ENCODE measurements at places on chromosomes 6 and 20.

DNA sequence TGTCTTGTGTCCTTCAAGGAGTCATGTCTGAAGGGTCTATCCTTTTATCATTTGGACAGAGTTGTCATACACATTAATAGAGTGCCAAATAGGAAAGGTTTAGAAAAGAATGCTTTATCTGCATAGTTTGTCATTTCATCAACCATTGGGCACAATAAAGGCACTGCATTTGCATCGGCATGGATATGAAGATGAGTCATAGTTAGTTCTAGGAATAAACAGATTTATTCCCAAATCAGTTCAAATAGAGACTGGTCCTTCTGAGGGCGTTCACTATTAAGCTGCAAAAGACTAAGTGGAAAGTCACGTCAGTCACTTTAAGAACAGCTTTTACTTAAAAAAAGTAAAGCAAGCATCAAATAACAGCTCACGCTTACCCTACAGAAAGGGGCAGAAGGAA, 90.8 kb downstream of the CDS2 start:
- DNase-seq: no peak

GRCh38 chr20:57445298-57445697, 54.1 kb downstream of the RBM38 start:
- no peak for DNase-seq

DNA sequence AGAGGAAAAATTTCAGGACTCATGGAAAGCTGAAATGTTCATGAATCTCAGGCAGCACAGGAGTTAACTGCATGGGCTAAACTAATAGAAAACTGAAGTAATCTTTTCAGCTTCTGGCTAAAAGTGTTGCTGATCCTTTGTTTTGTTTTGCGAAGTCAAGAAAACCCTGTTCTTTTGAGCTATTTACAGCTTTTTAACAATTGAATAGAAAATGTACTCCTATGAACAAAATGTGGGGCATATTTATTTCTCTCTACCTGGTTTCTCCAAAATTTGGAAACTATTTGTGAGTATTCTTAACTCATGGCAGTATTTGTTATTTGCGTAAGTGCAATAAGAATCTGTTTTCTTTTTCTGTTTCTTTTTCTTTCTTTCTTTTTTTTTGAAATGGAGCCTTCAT, 818.8 kb upstream of the CITED2 start:
- no peak for DNase-seq

GRCh38 chr20:36632487-36633284, 13.3 kb downstream of the SLA2 start:
- DNase-seq: no peak

- DNase-seq: no peak
Measured at GRCh38 chr6:125157280-125157679, 3.7 kb downstream of the TPD52L1 start.

DNA sequence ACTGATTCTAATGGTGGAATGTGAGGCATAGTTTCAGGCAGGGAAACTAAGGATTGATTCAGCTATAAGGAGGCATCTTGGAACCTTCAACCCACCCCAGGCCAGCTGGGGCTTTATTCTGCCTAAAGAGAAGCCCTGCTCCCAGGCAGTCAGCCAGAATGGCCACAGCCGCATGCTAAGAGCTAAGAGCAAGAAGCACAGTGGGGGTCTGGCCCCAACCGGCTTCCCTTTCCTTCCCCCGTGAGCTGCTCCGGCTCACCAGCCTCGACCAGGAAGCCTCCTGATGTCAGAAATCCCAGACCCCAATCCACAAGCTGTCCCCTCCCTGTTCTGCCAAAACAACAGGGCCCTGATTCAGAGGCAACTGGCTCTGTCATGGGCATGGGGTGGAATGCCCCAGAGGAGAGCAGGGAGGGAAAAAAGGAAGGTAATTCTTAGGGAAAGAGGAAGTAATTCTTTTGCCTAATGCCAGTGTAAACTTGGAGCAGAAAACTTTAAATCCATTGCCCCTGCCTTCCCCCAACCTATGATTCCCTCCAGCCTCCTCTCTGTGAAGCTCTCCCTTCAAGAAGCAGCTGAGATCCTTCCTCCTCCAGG, 6.9 kb downstream of the GRM4 start:
- no peak for DNase-seq

DNA sequence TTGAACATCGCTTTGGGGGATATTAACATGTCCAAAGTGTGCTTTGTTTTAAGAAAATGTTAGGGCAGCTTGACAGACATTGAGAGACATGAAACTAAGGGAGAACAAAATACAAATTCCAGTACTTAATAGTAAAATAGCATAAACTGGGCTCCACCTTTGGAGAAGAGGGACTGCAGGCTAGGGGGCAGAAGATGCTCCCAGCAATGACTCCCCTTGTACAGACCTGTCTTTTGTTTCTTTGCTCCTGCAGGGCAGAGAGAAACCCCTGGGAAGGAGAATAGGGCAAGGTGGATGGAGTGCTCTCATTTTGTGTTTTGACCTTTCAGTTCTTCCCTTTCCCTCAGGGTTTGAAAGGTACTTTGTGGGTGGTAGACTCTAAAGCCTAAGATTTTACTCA, 115.6 kb upstream of the PLCB4 start:
- DNase-seq: no peak

DNA sequence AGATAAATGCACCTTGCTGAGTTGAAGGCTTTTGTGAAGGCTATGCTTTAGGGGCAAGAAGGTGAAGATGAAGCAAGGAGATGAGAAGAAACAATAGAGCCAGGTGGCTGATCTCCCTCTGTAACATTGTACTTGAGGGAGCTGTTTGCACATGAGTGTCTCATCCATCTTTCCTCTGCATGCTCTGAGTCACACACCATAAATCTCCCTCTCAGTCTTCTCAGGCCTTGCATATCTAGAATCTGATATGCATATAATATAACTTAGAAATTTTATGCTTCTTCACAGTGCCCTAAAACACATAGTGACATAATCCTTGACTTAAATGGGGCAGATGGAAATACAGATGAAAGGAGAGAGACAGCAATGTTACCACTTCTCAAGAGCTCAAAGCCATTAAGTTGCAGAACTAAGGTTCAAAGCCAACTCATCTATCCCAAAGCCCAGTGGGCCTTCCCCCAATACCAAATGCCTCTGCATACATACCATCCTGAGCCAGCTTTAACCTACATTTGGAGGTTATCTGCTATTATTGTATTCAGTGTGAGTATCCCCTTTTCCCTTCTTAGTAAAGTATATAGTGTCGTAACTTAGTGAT, 62.4 kb upstream of the STXBP5 start:
- DNase-seq: no peak

- no peak for DNase-seq
Measured at GRCh38 chr6:43016176-43016942, 2.3 kb downstream of the KLHDC3 start.

DNA sequence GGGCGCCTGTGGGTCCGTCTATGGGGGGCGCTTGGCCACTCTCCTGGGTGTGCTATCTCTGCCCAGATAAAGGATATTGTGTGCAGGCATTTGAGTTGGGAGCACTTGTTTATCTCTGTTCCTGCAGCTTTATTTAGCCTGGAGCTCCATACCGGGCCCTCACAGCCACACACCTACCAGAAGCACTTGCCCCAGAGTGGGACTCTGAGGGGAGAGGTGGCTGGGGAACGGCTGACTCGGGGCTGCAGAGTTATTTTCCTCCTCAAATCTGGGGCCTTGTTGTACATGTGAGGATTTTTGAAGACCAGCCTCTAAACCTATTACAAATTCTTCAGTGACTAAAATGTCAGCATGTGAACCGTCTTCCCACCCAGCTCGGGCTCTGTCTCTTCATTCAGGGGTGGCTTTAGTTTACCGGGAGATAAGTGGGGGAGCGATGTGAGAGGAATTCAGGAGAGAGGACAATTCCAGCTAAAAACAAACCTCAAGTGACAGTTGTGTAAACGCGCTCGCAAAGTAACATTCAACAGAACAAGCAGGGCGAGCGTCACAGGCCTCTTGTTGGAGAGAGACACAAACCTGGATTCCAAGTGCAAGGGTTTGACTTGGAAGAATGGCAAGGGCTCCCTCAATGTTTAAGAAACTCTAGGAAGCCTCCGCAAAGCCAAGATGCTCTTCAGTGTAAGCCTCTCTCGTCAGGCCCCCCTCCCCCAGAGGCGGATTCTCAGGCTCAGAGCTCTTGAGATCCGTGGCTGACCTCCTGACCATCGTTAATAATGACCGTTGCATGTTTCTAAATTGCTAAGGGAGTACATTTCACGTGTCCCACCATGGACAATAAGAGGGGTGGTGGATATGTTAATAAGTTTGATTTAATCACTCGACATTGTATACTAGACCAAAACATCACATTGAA, 548.9 kb downstream of the QKI start:
- DNase-seq: no peak

Measured in lower leg skin (tissue), 4 donors.